ENCODE measurements at places on chromosomes 5 and 9.

DNA sequence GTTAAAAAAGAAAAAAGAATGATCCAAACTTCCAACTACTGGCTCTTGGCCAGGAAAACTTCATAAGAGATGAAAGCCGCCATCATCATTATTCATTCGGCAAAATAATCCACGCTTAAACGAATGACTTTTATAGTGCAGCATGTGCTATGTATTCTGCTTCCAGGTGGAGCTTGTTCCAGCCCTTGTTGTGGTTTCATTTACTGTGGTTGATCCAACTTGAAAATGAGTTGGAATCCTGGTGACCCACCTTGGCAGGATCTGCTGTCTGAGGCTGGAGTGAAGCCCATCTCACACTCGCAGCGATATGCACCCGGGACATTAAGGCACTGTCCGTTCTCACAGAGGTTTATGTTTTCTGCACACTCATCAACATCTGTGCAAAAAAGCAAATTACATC, 209.6 kb downstream of the FBN2 start:
- no peak for DNase-seq

- no peak for DNase-seq
Observed at GRCh38 chr9:12988258-12988657, 213.4 kb downstream of the LURAP1L start.

DNA sequence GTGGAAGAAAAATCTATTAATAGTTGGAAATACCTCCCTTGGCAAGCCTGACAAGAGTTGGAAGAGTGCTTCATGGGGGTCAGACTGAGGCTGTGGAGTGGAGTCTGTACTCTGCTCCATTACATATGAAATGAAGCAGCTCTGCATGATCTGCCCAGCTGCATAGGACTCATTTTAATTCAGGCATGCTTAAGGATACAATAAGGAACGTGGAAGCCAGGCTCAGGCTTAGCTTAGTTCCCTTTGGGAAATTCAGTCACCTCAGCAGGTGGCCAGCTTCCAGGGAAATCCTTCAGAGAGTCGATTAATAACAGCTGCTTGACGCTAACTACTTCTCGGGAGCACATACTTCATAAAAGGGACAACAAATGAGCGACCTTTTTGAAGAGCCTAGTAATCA, 1672.9 kb upstream of the WWC1 start:
- no peak for DNase-seq

- no peak for DNase-seq
Observed at GRCh38 chr5:168984135-168984675, 316.7 kb downstream of the SLIT3 start.

DNA sequence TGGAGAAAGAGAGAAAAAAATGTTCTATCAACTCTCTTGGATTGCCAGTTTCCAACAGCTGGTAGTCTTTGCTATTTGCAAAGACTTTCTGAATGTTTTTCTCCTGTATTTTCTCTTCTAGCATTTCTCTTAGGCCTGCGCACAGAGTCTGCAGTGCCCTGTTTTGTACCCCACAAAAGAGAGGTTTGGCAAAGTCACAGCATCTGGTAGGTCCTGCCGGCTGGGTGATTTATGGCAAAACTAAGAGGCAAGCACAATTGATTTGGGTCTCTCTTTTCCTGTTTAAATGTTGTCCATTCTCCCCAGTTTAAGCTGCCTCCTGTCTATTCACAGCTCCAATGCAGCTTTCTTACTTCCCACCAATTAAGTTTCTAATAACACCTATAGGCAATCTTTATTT, 193.9 kb downstream of the TRPM3 start:
- no peak for DNase-seq
